CD4-positive, alpha-beta T cell treated with Interleukin-21 for 1 hour (primary cell): ENCODE measurements at places on chromosomes 2 and 18.

DNA sequence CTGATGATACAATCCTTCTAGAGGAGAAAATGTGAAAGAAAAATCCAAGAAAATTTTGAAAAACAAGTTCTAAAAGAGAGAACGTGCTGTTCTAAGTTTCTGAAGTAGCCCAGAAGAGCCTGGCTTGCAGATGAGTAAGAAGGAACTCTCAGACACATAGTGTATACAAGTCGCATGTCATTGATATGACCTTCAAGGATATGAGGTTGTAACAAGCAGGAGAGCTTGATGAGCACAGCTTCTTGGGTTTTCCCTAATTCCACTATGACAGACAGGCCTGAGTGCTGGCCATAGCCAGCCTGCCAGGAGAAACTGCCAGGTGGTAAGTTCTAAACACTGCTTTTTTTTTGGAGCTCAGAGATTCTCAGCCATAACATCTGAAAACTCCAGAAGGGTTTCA, 235.7 kb upstream of the SIX2 start:
- DNase-seq, result no peak

DNA sequence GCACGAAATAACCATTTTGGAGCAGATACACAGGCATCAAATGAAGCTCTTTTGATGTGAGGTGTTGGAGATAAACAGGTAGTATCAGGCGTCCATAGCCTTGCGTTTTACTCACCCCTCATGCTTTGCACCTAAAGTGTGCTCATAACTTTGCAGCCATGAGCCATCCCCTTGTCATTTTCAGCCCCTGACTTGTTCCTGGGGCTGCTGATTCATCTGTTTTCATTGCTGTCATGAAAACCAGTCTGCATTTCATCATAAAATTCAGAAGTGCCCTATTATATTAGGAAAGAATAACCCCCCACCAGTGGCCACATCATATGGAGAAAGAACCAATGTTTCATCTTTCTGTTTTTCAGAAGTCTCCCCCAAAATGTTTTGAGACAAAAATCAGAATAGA, 329.7 kb upstream of the NRP2 start:
- no peak for DNase-seq

DNA sequence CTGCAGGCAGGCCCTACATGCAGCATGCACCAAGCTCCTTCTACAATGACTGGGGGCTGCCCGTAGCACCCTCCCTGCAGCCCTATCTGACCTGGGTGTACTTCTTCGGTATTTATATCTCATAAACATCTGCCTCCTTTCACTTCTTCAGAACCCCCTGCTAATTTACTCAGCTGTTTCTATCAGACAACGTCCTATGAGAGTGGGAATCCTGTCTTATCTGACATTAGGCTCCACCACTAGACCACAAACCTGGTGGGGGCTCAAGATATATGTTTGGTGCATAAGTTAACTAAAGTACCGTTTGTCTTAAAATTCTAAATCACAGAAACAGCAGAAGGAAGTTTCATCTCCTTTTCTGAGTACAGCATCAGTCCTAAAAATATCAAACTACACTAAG, 10.6 kb downstream of the HSBP1L1 start:
- DNase-seq, result no peak

GRCh38 chr2:27407798-27408491, 1.4 kb downstream of the PPM1G start:
- DNase-seq, result no peak

GRCh38 chr18:21281603-21282002, 39.6 kb downstream of the GREB1L start:
- DNase-seq, result no peak

GRCh38 chr2:44719562-44719961, 221.9 kb upstream of the SIX3 start:
- DNase-seq, result no peak

DNA sequence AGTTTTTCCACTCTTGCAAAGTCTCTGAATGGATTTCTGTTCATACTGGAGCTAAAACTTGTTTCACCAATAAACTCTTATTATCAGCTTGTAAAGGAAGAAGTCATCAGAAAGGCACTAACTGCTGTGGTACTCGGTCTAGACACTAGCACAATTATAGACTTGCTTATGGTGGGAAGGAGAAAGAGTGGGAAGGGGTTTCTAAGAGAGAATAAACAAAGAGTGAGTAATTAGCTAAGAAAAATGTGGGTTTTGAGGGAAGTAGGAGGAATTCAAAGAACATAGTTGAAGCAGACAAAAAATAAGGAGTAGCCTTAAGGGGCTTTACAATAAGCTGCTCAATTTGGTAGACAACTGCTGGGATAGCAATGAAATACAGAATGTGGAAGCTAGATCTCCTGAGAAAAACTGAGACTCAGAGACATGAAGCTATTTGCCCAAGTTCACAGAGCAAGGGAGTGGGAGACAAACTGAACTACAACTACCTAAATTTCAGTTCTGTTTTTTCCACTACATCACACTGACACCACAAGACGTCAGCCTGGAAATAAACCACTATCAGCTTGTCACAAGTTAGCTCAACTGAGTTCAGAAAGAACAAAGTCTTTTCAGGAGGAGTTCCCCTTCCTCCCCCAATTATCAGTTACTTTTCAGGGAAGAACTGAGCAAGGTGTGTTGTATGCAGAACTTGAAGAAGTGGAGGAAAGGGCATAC, 59.7 kb downstream of the MAP4K3 start:
- no peak for DNase-seq

DNA sequence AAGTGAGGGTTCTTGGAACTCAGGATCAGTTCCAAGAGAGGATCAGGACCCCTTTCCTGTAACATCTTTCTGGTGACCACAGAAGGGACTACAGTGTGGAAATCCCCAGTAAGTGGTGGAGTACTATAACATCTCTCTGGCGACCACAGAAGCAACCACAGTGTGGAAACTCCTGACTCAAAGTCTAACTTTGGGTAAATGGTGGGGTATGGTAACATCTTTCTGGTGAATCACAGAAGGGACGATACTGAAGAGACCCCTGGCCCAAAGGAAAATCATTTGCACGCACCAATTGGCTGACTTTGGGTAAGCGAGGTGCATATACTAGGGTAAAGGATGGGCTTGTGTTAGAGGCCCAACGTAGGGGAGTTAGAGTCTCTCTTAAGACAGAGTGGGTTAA, 56.3 kb upstream of the GULP1 start:
- no peak for DNase-seq

GRCh38 chr2:180705122-180705521, 275.3 kb upstream of the UBE2E3 start:
- DNase-seq, result no peak

DNA sequence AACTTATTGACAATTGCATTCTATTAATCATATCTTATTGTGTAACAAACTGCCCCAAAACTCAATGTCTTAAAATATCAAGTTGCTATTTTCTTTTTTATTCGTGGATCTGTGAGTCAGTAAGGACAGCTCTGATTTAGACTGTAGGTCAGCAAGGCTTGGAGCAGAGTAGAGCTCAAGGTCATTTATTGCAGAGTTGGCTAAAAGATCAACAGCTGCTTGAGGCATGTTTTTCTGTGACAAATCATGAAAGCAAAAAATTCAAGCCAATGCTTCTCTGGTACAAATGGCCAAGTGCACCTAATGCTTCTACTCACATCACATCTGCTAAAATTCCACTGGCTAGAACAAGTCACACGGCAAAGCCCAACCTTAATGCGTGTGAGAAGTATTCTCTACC, 497.7 kb upstream of the LRATD1 start:
- no peak for DNase-seq

DNA sequence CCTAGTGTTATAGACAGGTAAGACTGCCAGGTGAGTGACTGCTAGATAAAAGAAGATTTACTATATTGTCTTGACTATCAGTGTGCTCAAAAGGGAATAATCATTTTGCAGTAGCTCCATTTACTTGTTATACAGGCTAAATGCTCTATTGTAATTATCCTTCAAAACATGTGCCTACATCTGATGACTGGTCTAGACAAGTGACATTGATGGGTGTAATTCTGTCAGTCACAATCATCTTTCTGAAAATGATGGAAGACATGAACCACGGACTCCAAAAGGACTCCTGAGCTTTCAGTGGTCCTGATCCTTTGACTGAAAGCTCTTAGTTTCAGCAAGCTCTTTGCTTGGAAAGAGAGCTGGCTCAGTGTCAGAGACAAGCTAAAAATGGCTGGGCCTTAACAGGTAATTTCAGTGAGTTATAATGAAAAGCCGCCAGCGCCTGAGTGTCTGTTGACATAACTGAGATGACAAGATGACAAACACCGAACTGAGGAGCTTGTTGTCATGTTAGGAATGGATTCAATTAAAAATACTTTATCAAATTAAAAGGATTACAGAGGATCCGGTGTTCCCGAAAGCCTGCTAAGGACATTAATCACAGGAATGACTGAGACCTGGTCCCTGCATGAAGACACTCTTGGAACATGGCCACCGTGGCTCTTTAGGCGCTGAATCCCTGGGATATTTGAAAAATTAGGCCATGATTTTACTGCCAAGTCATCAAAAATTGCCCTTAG, 141.7 kb downstream of the CMPK2 start:
- DNase-seq, result no peak

DNA sequence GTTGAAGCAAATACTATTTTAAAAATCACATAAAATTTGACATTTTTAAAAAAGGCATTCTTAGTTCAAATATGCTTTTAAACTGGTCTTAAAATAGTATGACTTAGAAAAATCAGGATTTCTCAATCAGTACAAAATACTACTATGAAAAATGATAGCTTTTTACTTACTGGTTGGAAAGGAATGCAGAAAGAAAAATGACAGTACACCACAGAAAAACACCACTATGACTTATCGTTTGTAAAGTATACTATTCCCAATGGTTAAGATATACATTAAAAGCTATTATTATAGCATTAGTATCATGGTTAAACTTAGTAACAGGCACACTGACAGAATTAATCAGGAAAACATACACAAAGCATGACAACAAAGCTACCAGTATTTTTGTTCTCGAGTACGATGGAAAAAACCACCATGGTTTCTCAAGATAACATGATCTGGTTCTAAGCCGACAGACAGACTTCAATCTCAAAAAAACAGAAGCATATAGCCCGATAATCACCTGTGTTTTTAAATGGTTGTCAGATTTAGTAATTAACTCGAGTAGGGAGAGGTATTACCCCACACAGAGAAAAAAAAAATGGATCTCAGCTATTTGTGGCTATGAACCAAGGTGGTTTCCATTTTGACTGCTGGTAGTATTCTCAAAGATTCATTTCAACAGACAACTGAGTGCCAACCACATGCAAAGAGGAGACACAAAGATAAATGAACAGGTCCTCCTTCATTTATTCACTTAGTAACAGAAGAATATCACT, 39.1 kb downstream of the CUL3 start:
- no peak for DNase-seq

GRCh38 chr2:99980176-99980575, 162.2 kb downstream of the AFF3 start:
- DNase-seq, result no peak

DNA sequence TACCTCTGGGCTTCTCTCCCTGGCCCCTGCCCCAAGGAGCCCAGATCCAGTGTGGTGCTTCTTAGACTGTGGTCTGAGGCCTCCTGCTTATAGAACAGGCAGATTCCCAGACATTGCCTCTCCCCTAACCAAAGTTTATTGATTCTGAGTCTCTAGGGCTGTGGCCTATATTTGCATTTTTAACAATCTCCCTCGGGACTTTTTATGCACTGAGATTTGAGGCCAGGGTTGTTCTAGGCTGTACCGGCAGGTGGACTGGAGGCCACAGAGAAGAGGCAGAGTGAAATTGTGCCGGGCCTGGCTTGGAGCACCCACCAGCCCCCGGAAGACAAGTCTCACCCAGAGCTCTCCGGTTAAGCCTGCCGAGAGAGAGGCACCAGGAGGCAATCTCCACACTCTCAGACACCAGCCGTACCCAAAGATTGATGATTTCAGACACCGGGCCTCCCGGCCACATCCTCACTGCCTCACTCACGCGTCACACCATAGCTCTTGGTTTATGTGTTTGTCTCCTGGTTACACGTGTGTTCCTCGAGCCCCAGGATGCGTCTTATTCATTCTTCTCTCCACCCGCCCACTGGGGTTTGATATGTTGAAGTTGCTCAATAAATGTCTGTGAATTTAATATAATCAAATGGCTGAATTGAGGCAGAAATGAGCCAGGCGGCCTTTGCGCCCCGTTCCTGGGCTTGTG, 203.7 kb downstream of the KLHL29 start:
- DNase-seq, result no peak

GRCh38 chr2:217626926-217627325, 375.9 kb downstream of the TNS1 start:
- no peak for DNase-seq

DNA sequence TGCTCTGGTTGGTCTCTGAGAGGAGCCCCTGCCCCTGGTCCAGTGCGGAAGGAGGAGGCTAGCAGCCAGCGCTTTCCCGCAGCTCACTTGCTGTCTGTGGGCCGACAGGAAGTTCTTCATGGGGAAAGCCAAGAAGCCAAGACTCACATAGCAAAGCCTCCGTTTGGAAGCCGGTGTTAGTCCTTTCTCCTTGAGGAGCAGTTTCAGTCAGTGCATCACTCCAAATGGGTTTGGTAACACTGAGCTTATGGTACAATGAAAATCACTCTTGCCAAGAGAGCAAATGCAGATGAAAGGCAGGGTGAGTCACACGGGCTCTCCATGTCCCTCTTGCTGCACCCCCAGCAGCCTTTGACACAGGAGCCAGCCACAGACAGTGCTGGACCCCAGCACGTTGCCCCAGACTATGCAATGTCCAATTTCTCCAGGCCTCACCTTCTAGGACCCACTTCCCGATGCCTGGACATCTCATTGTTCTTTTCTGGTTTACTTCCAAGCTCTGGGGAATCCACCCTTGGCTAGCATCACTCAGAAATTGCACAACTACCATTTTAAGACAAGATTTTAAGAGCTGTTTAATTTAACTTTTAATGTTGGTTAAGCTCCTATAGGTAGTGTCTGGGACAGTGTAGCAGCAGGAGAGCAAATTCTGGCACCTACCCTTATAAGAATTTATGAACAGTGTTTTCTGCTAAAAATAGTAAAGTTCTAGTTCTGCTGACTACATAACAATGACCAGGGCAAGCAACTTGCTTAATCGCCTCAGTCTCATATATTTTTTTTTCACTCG, 174.9 kb downstream of the ASB1 start:
- DNase-seq, result no peak

DNA sequence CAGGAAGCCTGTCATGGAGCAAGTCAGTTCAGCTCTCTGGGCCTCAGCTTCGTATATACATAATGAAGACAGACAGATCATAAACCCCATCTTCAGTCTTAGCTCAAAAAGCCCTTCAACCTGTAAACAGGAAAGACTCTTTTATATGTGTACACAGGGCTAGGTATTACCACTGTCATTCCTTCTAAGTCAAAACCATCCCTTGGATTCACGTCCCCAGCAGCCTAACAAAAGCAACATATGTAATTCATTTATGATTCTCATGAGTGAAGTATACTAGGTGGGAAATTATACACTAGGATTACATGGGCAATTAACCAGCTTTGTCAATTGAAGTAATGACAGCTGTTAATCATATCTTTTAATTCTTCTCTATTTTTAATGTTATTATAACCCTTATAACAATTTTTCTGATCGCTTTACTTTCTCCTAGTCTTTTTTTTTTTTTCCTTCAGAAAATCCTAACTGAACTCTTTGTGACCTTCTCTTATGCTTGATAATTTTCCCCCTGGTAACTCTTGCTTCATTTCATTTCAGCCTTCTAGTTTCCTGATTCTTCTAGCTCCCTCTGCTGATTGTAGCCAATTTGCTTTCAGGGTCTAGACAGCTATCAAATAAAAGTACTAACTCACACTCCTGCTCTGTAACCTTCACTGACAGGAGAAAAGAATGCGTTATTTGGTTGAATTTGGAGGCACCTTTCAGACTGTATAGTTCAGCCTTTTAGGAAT, 99.7 kb downstream of the RBM43 start:
- DNase-seq, result no peak

- DNase-seq, result no peak
Measured at GRCh38 chr18:48545757-48546321, 7.0 kb downstream of the CTIF start.
